NCI-H2029 treated with DMSO at 0.1 percent for 48 hours (cell line): ENCODE measurements at places on chromosomes 11 and 22.

- DNase-seq = no peak
Measured at GRCh38 chr11:130536106-130537040, 87.9 kb downstream of the ADAMTS15 start.

- peak; percentile 99 for DNase-seq
Measured at GRCh38 chr11:130181295-130182272, 22.0 kb downstream of the ST14 start.

GRCh38 chr11:69997352-69997751, 80.8 kb upstream of the ANO1 start:
- no peak for DNase-seq

GRCh38 chr11:14643697-14644225, at the start of gene PDE3B:
Gene PDE3B (plus strand): TSS chr11:14643804. CDS start chr11:14644076, 272 bp downstream.
- DNase-seq = peak; percentile 31

DNA sequence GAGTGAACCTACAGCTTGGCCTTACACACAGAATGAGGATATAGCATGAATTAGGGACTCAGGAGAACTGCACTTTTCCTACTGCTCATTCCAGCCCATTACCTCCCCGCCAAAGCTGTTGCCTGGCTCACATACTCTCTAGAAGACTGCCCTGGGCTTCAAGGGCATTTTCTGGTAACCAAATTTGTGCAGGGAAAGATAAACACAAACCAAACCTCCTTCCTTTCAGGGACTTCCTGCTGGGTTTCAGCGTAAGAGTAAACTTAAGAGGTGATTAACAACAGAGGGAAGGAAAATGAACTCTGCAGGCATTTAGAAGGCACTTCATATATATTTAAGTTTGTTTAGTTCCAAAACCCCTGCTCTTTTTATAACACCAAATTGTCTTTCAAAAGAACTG, 194.9 kb downstream of the SWAP70 start:
- no peak for DNase-seq

GRCh38 chr11:118547132-118547531, 16.1 kb downstream of the TMEM25 start:
- DNase-seq = no peak

DNA sequence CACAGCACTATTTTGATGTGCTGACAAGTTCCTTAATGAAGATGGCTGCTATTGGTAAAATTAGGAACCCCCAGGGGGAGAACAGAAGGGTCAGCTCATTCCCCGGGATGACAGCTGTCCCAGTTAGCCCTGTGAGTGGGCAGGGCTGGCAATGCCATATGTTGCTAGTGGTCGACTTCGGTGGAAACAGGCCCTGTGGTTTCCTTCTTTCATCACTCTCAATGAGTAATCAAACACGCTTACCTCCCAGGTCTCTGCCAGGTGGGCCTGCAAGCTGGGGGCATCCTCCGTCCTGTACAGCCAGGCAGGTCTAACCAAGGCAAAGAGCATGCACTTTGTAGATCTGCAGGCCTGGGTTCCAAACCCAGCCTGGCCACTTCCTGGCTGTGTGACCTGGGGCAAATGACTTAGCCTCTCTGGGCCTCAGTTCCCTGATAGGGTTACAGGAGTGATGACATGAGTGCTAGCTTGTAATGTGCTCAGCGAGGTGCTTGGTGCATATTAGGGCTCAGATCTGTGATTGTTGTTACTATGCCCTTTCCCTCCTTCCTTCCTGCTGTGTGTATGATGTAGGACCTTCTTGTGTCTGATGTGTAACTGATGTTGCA, 85.2 kb downstream of the TSPAN18 start:
- no peak for DNase-seq

GRCh38 chr11:41058138-41058537, 401.3 kb downstream of the LRRC4C start:
- no peak for DNase-seq

DNA sequence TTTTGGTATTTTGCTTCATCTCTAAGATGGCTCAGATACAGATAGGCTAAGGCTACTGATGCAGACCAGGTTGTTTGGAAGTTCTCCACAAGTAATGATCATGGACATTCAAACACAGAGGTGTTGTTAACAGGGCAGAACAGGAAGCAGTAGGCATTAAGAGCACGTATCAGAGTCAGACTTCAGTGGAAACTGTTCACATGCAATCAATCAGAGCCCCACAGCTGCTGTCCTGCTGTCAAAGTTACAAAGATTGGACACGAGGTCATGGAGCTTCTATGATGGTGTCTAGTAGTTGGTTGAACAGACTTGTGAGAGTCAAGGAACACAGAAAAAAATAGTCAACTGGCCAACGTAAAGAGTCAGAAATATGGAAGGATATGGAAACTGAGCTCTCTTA, 19.8 kb downstream of the OR10D3 start:
- no peak for DNase-seq

GRCh38 chr11:117096201-117096991, 1.8 kb downstream of the SIK3 start:
- no peak for DNase-seq

DNA sequence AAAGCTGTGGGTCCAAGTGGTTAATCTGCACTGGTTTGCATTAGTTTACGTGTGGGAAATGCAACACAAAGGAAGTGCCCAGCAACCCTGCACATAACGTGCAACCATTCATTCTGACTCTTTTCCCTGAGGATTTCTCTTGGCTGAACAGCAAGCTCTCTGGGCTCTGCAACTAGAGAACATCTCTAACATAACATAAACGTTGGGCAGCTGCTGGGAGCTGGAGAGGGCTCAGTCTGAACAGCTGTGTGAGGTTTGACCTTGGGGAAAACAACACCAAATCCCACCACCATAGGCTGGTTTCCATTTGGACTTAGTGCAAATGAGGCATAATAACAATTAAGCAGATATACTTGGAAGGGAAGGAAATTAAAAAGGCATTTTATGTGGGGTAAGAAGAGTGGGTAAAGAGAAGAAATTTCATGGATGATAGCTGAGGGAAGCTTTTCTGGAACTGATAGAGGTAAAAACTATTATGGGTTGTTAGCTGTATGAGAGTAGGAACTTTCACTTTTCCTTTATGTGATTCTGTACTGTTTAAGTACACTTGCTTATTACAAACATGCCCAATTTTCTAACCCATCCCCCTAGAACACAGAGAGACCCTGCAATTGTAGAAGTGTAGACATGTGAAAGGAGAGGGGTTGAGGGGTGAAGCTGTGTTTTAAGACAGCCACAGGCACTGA, 76.2 kb downstream of the SNX19 start:
- DNase-seq = no peak

DNA sequence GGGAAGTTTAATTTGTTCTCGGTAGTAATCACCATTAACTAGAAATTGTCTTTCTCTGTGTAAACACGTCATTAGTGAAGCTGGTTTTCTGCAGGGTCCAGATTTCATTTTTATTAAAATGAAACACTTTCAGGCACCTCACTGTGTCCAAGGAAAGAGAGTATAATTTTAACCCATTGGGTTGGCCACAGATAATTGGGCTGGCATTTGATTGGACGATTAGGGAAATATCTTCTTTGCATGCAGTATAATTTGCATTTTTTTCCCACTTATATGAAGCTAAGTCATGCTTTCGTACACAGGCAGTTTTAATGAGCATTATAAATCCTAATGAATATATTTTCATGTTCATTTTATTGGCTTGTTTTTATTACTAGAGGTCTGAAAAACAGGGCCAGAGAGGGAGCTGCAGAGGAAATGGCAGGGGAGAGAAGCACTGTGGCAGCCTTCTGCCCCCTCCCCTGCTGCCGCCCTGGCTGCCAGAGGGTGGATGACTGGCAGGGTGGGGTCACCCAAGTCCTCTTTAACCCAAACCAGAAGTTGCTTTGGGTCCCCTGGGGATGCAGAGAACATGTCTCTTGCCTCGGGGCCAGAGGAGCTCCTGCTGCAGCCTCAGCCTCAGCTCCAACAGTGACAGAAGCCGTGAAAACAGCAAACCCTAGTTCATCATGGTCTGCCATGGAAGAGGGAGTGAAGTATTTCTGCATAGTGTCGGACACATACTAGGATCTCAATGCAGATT, 93.9 kb downstream of the PKNOX2 start:
- DNase-seq = no peak

DNA sequence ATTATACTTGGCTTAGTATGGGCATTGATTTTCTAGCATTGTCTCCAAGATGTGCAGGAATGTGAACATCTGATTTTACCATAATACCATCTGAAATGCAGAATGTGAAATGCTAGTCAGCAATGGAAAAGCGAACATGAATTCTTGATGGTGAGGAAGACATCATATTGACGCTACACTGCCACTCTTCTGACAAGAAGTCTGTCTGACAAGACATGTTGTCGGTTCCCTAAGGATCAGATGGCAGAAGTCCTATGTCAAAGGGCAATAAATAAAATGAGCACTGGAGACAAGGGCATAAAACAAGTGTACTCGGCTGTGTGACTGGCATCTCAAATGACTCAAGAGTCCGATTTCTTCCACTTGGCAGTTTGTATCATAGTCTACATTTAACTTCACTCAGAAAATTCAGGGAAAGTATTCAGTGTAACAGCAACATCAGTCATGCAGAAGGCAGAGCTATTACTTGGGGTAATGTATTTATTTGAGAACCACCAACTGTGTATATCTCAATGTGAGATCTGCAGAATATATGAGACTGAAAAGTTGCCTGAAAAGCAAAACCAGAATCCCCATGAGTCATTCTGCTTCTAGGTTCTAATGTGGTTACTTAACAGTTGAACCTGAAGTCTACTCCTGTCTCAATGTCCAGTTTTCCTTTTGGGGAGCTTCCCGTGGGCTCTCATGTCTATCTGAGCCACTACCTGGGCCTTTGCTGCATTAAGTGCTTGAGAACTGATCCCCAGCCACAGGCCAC, 51.5 kb downstream of the SLC17A6 start:
- DNase-seq = no peak

DNA sequence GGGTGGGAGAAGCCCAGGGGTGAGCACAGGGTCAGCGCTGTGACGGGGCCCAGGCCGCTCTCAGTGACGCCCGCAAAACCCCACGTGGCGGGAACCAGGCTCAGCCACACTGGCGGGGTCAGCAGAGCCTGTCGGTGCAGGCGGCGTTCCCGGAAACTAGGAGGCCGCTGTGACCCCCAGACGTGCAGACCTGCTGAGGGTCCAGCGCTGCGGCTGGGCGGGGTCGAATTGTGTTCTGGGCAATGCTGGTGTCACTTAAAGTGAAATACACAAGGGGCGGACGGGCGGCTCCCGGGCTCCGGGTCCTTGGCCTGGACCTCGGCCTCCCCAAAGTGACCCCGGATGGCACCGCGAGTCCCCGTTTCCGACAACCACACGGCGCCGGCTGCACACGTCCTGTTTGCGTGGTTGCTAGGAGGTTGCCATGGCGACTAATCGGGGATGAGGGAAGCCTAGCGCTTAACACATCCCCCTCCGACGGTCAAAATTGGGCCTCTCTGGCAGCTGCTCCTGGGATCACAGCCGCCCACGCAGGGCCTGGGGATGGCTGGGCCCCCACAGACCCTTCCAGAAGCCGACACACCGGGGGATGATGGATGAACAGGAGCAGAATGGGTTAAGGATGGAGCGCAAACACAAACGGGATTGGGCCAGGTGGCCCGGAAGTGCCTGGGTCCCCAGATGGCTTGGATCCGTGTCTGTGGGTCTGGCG, 81.7 kb upstream of the PRR5 start:
- DNase-seq = no peak

GRCh38 chr22:40571887-40572286, 64.6 kb downstream of the MRTFA start:
- DNase-seq = no peak

DNA sequence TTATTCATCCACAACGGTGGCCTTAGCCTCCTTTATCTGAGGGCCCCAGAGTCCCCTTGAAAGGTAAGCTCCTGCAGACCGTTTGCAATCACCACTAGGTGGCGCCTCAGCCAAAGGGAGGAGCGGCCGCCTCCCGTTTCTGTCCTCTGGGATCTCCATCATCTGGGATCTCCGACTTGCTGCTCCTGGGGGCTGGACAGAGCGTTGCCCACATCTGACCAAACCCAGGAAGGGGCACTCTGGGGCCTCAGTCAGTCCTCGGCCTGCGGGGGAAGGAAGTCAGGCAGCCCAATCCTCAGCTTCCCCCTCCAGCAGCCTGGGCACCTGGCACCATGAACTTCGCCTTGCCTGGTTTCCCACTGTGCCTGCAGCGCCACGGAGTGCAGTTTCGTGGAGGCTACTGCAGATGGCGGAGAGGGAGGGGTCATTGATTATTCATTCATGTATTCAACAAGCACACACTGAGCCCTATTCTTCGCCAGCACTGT, 23.5 kb downstream of the TP53I11 start:
- DNase-seq = peak; percentile 35

GRCh38 chr22:25495285-25495684, 69.2 kb upstream of the GRK3 start:
- no peak for DNase-seq

- DNase-seq = no peak
Measured at GRCh38 chr11:57240757-57241156, 3.7 kb upstream of the APLNR start.

DNA sequence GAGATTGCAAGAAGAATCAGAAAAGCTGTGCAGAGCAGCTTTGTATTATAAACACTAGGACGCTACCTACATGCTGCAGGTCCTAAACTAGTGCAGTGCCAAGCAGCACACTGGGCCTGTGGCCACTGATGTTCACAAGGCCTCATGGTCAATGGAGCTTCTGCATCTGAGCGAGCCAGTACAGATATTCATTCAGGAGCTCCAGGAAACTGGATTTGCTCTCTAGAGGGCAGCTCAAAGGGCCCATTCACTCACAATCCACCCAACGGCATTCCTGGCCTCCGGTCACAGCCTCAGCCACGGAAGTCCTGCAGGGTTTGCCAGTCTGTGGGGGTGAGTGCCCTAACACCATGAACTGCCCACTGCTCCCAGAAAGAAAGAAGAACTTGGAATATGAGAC, 5.8 kb upstream of the TBC1D10A start:
- no peak for DNase-seq

DNA sequence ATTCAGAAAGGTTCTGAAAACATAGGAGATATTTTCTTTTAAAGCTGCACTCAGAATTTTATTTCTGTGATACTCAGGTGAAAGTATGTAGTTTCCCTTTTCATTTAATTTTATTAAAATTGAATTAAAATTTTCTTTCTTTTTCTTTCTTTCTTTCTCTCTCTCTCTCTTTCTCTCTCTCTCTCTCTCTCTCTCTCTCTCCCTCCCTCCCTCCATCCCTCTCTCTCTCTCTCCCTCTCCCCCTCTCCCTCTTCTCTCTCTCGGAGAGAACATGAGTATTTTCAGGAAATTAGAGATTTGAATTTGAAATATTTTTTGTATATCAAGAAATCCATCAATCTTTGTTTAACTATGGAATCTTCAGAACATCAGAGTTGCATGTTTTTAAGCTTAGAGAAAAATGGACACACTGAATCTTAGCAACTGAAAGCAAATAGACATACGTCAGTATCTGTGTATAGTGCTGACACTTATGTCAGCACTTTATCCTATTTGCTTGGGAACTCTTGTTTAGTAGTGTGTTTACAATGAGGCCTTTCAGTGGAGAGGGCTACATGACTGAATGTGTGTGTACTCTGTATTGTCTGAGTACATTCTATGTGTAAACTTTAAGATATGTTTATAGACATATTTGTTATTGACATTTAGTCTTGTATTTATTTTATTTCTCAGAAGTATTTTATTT, 44.5 kb downstream of the PDE3B start:
- peak; percentile 52 for DNase-seq
